Left renal cortex interstitium (tissue), 4 donors: ENCODE measurements at places on chromosomes 3 and 15. TPM values are rescaled to one million over a fixed set of nuclear protein-coding genes. Genes with fewer than 3 reads are reported as not detected.

SOX2 gene
- polyA plus RNA-seq, result 1.0 TPM

- no peak for DNase-seq
Measured at GRCh38 chr3:13403213-13403819, 16.8 kb downstream of the NUP210 start.

DNA sequence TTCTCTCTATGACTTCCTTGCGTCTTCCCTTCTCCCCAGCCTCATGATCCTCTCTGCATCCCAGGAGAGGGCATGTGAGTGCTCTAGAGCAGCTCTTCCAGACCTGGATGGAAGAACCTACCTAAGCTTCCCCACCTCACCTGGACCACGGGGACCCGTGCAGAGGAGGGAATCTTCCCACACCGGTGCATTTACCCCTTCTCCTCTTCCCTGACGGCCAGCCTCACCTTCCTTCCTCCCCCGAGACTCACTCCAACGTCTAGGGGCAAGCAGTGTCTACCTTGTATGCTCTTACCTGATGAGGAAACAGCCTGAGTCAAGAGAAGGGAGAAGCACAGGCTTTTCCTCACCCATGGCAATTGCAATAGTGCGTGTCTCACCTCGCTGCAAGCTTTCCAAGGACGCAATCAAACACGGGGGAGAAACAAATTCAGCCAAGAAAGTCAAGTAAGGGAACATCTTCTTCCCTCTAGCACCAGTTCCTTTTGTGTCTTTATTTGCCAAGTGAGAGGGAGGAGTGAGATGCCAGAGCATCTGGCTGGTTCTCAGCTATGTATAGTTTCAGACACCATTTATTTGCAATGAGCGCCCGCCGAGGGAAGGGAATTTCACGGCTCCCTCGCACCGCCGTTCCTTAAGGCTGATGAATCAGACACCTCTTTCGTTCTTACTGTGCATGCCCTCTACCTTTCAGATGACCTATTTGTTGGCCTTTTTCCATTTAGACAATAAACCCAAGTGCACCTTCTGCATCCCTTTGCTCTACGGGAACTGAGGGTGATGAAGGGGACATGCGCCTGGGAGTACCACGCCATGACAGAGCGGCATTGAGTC, 1.8 kb upstream of the CCR9 start:
- no peak for DNase-seq

- no peak for DNase-seq
Measured at GRCh38 chr3:20375302-20375701, 189.3 kb upstream of the SGO1 start.

DNA sequence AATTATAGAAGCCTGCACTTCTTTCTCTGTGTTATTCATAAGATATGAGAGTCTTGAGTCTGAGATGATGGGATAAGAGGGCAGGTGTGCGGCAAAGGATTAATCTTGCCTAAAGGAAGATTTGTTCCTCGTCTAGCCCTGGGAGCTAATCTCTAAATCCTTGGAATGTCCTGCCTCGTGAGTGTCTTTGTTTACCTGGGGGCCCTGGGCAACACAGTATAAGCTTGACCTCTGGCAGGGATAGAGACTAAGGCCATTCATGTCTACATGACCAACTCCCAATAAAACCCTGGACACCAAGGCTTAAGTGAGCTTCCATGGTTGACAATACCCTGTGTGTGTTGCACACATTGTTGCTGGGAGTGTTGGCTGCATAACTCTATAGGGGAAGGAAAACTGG, 3.2 kb upstream of the AGBL1 start:
- DNase-seq, result no peak

- no peak for DNase-seq
Measured at GRCh38 chr15:63465104-63465503, 39.3 kb upstream of the USP3 start.

- DNase-seq, result no peak
Measured at GRCh38 chr3:32684029-32684799, 774 bp upstream of the CNOT10 start.

- no peak for DNase-seq
Measured at GRCh38 chr3:64716110-64716710, 28.4 kb upstream of the ADAMTS9 start.
